ENCODE measurements at places on chromosomes 1 and 21.

- peaks cover 30% of the 10 kb centered on the region for H3K4me1 ChIP-seq
- H3K27ac ChIP-seq: peak overlapping the region; percentile 19
- H3K36me3 ChIP-seq: peaks cover 19% of the 10 kb centered on the region
Observed at GRCh38 chr1:54884135-54884586, 2.8 kb downstream of the DHCR24 start.

- peaks cover 10% of the 10 kb centered on the region for H3K4me1 ChIP-seq
- no peak overlapping the region for H3K27ac ChIP-seq
- H3K27me3 ChIP-seq: no peaks in the 10 kb centered on the region
- H3K36me3 ChIP-seq: no peaks in the 10 kb centered on the region
Observed at GRCh38 chr21:34075760-34076660, 2.6 kb downstream of the MRPS6 start.

GRCh38 chr1:199550199-199551065, 477.1 kb upstream of the NR5A2 start:
- H3K27me3 ChIP-seq: no peaks in the 10 kb centered on the region
- peak overlapping the region; percentile 18 for H3K27ac ChIP-seq
- no peaks in the 10 kb centered on the region for H3K36me3 ChIP-seq

DNA sequence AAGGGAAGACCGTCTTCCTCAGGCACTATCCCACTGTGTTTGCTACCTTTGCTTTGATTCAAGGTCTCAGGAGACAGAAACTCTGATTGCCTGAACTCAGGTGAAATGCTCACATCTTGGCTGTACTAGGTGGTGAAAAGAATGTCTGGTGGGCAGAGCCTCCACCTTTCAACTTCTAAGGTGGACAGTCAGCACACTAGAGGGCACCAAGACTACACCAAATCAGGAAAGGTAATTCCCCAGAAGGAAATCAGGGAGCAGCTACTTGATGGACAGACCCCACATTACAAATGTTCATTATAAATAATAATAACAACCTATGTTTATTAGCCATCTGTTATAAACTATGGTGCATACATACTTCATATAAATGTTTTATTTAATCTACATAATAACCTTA, 220.9 kb downstream of the ATG4C start:
- H3K27me3 ChIP-seq: peaks cover 42% of the 10 kb centered on the region
- no peak overlapping the region for H3K4me3 ChIP-seq
- no peaks in the 10 kb centered on the region for H3K36me3 ChIP-seq
- H3K27ac ChIP-seq: no peak overlapping the region
- no peak for DNase-seq

DNA sequence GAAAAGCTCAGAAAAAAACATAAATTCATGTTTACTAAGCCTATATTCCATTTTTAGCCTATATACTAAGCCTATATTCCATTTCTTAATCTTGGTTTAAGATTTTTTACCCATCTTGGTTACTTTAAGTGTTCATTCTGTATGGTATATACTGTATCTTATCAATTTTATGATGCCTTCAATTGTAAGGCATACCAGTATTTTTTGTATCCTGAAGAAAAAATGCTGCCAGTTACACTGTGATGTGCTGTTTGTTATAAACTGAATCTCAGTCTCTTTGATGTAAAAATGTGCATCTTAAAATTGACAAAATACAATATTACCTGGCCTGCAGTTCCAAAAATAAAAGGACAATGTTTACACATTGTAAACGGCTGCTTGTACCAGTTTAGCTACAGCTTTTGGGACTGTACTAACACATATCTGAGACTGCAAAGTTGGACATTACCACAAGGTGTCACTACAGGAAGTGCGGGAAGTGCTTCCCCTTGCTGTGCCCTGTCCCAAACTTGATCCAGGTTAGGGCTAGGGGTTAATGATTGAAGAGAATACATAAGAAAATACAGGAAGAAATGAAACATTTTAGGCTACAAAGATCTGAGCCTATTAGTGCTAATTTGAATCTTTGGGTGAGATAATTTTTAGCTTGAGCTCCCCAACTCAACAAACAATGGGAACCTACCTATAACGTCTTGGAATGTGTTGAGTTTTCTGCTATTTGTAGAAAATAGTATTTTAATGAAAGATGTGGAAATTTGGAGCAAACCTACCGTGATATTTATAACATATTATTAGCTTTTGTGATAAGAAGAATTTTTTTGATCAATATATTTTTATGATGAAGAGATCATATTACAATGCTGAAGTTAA, 108.9 kb downstream of the LBR start:
- peak; percentile 41 for DNase-seq
- H3K27me3 ChIP-seq: no peaks in the 10 kb centered on the region
- H3K4me1 ChIP-seq: no peaks in the 10 kb centered on the region

GRCh38 chr1:172946814-172947507, 103.8 kb downstream of the TNFSF18 start:
- peaks cover 2% of the 10 kb centered on the region for H3K4me1 ChIP-seq
- H3K4me3 ChIP-seq: no peak overlapping the region
- H3K36me3 ChIP-seq: no peaks in the 10 kb centered on the region
- H3K27ac ChIP-seq: no peak overlapping the region
- no peaks in the 10 kb centered on the region for H3K27me3 ChIP-seq
- DNase-seq: peak; percentile 77

- peaks cover 2% of the 10 kb centered on the region for H3K4me1 ChIP-seq
- peak; percentile 70 for DNase-seq
- H3K4me3 ChIP-seq: no peak overlapping the region
- no peaks in the 10 kb centered on the region for H3K27me3 ChIP-seq
Observed at GRCh38 chr1:88180449-88181108, 503.5 kb upstream of the PKN2 start.

DNA sequence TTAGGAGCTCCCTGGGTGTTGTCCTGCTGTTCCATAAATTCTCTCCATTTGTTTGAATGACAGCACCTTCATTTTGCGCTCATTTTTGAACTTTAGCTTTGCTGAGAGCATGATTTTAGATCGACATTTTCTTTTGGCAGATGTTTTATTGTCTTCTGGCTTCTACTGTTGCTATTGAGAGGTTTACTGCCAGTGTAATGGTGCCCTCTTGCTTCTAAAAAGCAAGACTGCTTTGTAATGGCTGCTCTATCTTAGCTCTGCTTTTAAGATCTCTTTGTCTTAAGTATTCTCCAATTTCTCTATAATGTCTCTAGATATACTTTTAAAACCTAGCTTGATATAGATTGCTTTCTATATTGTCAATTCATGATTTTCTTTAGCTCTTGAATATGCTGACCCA, 27.8 kb downstream of the THEM4 start:
- no peak for DNase-seq
- no peak overlapping the region for H3K4me3 ChIP-seq
- H3K27ac ChIP-seq: no peak overlapping the region

GRCh38 chr1:209397371-209397770, 186.1 kb upstream of the CAMK1G start:
- H3K27me3 ChIP-seq: peaks cover 12% of the 10 kb centered on the region
- peaks cover 13% of the 10 kb centered on the region for H3K4me1 ChIP-seq
- H3K4me3 ChIP-seq: no peak overlapping the region
- H3K27ac ChIP-seq: no peak overlapping the region
- H3K36me3 ChIP-seq: no peaks in the 10 kb centered on the region
- no peak for DNase-seq

- no peak overlapping the region for H3K27ac ChIP-seq
- no peaks in the 10 kb centered on the region for H3K4me1 ChIP-seq
- H3K27me3 ChIP-seq: no peaks in the 10 kb centered on the region
- DNase-seq: no peak
- no peak overlapping the region for H3K4me3 ChIP-seq
Observed at GRCh38 chr1:190453550-190453949, 24.1 kb downstream of the BRINP3 start.

DNA sequence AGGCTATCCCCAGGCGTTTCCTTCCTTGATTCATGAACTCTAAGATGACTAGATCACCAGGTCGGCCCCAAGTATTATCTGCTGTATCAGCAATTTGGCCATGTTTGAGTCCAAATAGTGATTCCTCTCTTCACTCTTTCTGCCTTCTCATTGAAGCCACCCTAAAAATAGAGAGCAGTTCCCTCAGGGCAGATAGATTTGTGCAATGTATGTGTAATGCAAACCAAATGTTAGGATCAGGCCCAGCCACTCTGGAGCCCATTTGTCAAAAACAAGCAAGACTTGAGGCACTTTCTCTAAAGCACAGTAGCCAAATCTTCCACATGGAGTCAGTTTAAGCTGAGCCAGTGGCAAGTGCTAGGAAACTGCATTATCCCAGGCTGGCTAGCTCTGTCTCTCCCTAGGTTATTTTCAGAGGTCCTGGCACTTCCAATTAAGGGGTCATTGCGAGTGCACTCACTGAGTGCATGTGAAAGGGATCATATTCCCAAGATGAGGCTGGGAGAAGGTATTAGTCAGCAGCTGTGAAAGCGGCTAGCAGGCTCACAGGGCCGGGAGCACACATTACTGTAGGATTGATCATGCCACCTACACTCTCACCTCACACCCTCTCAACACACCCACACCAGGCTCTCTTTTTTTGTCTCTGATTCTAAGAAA, 97.9 kb upstream of the RAB3GAP2 start:
- H3K4me1 ChIP-seq: no peaks in the 10 kb centered on the region
- no peak overlapping the region for H3K4me3 ChIP-seq
- H3K27ac ChIP-seq: no peak overlapping the region
- H3K27me3 ChIP-seq: peaks cover 17% of the 10 kb centered on the region
- DNase-seq: peak; percentile 44
- no peaks in the 10 kb centered on the region for H3K36me3 ChIP-seq

- peak overlapping the region; percentile 20 for H3K27ac ChIP-seq
- no peak overlapping the region for H3K4me3 ChIP-seq
- no peaks in the 10 kb centered on the region for H3K36me3 ChIP-seq
- DNase-seq: peak; percentile 48
- no peaks in the 10 kb centered on the region for H3K4me1 ChIP-seq
Observed at GRCh38 chr1:219041141-219041540, 132.5 kb upstream of the LYPLAL1 start.

DNA sequence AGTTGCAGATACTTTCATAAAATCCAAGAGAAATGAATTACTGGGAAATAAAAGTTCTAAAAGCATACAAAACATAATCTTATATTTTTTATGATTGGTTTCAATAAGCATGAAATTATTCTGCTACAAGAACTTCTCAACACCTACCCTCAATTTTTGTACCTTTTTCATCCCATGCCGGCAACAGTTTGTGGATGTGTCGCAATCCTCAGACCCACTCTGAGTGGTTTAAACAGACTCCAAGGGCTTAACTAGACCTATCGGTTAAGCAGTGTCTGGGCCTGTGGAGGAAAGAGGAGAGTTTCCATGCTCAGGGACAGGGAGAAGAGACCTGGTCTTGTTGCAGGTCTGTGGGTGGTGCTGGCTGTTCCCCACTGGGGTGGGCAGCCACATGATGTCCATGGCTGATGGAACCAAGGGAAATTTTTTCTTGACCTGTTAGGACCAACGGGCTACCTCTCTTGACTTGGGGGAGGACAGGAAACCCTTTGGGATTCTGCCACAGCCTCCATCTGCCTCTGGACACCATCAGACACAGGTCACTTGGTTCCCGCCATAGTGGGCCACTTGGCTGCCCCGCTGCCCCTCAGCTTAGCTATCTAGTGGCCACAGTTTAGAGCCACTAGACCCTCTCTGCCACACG, 81.1 kb upstream of the CLDN14 start:
- peaks cover 45% of the 10 kb centered on the region for H3K27me3 ChIP-seq
- H3K36me3 ChIP-seq: no peaks in the 10 kb centered on the region
- no peak overlapping the region for H3K4me3 ChIP-seq
- no peaks in the 10 kb centered on the region for H3K4me1 ChIP-seq
- H3K27ac ChIP-seq: no peak overlapping the region

- H3K36me3 ChIP-seq: no peaks in the 10 kb centered on the region
- peaks cover 4% of the 10 kb centered on the region for H3K4me1 ChIP-seq
- H3K27me3 ChIP-seq: no peaks in the 10 kb centered on the region
- peak overlapping the region; percentile 23 for H3K27ac ChIP-seq
- DNase-seq: no peak
Observed at GRCh38 chr1:100629391-100629790, 90.2 kb upstream of the VCAM1 start.

DNA sequence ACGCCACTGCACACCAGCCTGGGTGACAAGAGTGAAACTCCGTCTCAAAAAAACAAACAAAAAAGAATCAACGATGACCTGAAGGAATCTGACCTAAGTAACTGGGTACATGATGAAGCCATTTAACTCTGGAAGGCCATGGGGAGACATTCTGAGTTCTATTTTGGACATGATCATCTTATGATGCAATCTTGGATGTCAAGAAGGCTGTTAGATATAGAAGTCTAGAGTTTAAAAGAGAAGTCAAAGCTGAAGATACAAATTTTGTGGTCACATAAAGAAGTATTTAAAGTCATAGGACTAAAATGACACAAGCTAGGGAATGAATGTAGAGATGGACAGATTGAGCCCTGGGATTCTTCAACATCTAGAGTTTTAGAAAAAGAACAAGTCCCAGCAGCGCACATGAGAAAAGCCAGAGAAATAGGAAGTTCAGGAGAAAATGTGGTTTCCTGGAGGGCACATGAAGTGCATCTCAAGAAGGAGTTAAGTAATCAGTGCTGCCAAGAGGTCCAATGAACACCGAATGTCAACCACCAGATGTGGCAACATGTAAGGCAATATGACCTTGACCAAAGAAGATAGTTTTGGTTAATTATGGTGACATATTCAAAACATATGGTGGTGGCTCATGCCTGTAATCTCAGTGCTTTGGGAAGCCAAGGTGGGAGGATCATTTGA, 26.8 kb downstream of the ELK4 start:
- peak; percentile 16 for DNase-seq
- H3K36me3 ChIP-seq: peaks cover 13% of the 10 kb centered on the region
- peaks cover 7% of the 10 kb centered on the region for H3K4me1 ChIP-seq
- H3K27me3 ChIP-seq: no peaks in the 10 kb centered on the region
- no peak overlapping the region for H3K4me3 ChIP-seq
- H3K27ac ChIP-seq: no peak overlapping the region

- H3K36me3 ChIP-seq: no peaks in the 10 kb centered on the region
- peaks cover 6% of the 10 kb centered on the region for H3K4me1 ChIP-seq
- no peaks in the 10 kb centered on the region for H3K27me3 ChIP-seq
- peak; percentile 15 for DNase-seq
Observed at GRCh38 chr1:46130121-46130520, 2.3 kb downstream of the PIK3R3 start.

DNA sequence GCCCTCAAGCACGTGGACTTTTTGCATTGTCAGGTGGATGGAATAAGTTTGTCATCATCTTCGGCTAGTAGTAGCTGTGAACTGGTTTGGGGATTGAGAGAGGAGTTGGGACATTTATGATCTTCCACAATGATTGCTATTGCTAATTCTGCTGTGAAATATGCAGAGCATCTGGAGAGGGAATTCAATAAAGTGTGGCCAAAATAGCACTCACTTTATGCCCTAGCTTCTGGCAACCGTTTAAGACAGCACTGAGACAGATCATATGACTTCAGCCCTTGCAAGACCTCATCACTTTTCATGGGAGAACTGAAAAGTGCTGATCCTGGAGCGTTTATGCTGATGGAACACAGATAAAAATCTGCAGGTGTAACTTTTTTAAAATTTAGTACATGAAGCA, 360.8 kb downstream of the GPATCH2 start:
- no peak overlapping the region for H3K27ac ChIP-seq
- no peaks in the 10 kb centered on the region for H3K4me1 ChIP-seq
- no peak for DNase-seq
- no peak overlapping the region for H3K4me3 ChIP-seq
- H3K27me3 ChIP-seq: no peaks in the 10 kb centered on the region

GRCh38 chr1:1561801-1562470, 12.7 kb downstream of the SSU72 start:
- H3K4me1 ChIP-seq: peaks cover 2% of the 10 kb centered on the region
- no peak overlapping the region for H3K4me3 ChIP-seq
- H3K27ac ChIP-seq: no peak overlapping the region
- peaks cover 76% of the 10 kb centered on the region for H3K36me3 ChIP-seq

- no peaks in the 10 kb centered on the region for H3K4me1 ChIP-seq
- H3K27ac ChIP-seq: no peak overlapping the region
- H3K27me3 ChIP-seq: peaks cover 7% of the 10 kb centered on the region
- DNase-seq: no peak
- no peak overlapping the region for H3K4me3 ChIP-seq
- H3K36me3 ChIP-seq: no peaks in the 10 kb centered on the region
Observed at GRCh38 chr21:32545948-32546441, 39.3 kb downstream of the TCP10L start.
